ENCODE measurements at places on chromosomes 12 and 14. TPM values are rescaled to one million over a fixed set of nuclear protein-coding genes. Genes with fewer than 3 reads are reported as not detected.

Gene NFE2
- total RNA-seq: not detected

Gene PDZRN4
- not detected for total RNA-seq

DNA sequence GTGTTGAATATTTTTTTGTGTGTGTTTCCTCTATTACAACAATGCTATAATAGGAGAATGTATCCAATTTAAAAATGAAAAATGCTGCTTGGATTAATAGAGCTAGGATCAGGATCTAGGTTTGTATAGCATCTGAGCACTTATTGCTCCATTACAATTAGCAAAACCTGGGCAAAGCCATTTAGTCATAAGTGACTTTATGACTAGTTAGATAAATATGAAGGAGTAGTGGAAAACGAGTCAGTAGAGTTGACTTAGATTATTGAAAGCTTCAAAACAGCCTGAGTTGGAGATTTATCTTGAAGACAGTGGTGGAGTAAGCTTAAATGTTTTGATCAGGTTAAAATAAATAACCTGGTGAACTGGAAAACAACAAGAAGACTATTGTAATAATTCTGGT lies 2.8 kb downstream of the MED21 start:
- peaks cover 16% of the 10 kb centered on the region for H3K36me3 ChIP-seq
- H3K27ac ChIP-seq: no peak overlapping the region
- no peak overlapping the region for H3K4me3 ChIP-seq
- peaks cover 40% of the 10 kb centered on the region for H3K4me1 ChIP-seq
- DNase-seq: no peak

- H3K4me1 ChIP-seq: no peaks in the 10 kb centered on the region
- DNase-seq: no peak
- no peaks in the 10 kb centered on the region for H3K27me3 ChIP-seq
- peaks cover 2% of the 10 kb centered on the region for H3K36me3 ChIP-seq
- H3K27ac ChIP-seq: no peak overlapping the region
- no peak overlapping the region for H3K4me3 ChIP-seq
These were observed 2.8 kb upstream of the REP15 start for GRCh38 chr12:27693403-27693802.

- H3K36me3 ChIP-seq: peaks cover 62% of the 10 kb centered on the region
- H3K4me1 ChIP-seq: peaks cover 21% of the 10 kb centered on the region
- H3K4me3 ChIP-seq: no peak overlapping the region
- peak; percentile 20 for DNase-seq
- no peaks in the 10 kb centered on the region for H3K27me3 ChIP-seq
These were observed 27.0 kb downstream of the DYNC1H1 start for GRCh38 chr14:101991352-101991751.

DNA sequence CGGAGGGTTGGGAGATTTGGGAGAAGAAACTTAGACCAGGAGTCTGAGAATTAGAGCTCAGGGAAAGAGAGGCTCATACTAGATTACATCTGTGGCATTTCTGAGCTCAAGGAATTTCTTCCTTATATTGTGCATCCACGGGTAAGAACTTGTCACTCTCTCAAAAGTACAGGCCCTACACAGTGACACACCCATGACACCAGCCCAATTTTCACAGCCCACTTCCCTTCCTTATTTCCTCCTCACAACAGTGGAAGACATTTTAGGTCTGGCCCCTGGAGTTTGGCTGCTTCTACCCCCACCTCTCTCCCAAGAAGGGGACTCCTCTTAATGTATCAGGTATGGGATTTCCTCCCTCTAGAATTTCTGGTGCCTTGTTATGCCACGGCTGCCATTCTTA lies 9.2 kb upstream of the ZNF385A start:
- H3K4me1 ChIP-seq: peaks cover 22% of the 10 kb centered on the region
- peaks cover 24% of the 10 kb centered on the region for H3K36me3 ChIP-seq
- H3K4me3 ChIP-seq: no peak overlapping the region
- no peaks in the 10 kb centered on the region for H3K27me3 ChIP-seq
- no peak for DNase-seq
- H3K27ac ChIP-seq: no peak overlapping the region

GRCh38 chr14:76191297-76191696 lies 39.6 kb downstream of the GPATCH2L start:
- DNase-seq: no peak
- no peak overlapping the region for H3K27ac ChIP-seq
- peaks cover 48% of the 10 kb centered on the region for H3K36me3 ChIP-seq
- no peak overlapping the region for H3K4me3 ChIP-seq
- peaks cover 6% of the 10 kb centered on the region for H3K4me1 ChIP-seq

DNA sequence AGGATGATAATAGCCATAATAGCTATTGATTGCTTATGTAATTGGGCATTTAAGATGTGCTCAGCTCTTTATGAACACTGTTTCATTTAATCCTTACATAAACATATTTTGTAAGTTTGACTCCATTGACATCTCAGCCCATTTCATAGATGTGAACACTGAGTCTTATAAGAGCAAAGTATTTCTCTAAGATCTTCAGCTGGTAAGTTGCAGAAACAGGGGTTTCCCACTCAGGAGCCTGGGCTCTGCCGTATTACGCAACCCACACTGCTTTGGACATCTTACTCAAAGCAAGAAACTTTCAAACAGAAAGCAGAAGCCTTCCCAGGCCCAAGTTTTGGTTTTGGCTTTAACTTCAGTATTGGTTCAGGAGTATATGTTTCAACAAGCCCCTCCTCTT lies 705.1 kb downstream of the MED13L start:
- H3K27me3 ChIP-seq: no peaks in the 10 kb centered on the region
- no peaks in the 10 kb centered on the region for H3K36me3 ChIP-seq
- DNase-seq: no peak
- no peaks in the 10 kb centered on the region for H3K4me1 ChIP-seq
- no peak overlapping the region for H3K27ac ChIP-seq

GRCh38 chr14:39868251-39868650 lies 436.0 kb upstream of the FBXO33 start:
- H3K4me1 ChIP-seq: no peaks in the 10 kb centered on the region
- H3K27ac ChIP-seq: no peak overlapping the region
- H3K4me3 ChIP-seq: no peak overlapping the region
- no peaks in the 10 kb centered on the region for H3K27me3 ChIP-seq

GRCh38 chr14:57008534-57008933 lies 198.3 kb upstream of the OTX2 start:
- H3K27me3 ChIP-seq: peaks cover 10% of the 10 kb centered on the region
- H3K4me1 ChIP-seq: no peaks in the 10 kb centered on the region
- DNase-seq: no peak
- no peak overlapping the region for H3K27ac ChIP-seq
- H3K4me3 ChIP-seq: no peak overlapping the region

GRCh38 chr14:100468557-100468956 lies 118.7 kb downstream of the BEGAIN start:
- no peaks in the 10 kb centered on the region for H3K27me3 ChIP-seq
- no peak overlapping the region for H3K27ac ChIP-seq
- H3K36me3 ChIP-seq: no peaks in the 10 kb centered on the region
- peaks cover 4% of the 10 kb centered on the region for H3K4me1 ChIP-seq
- no peak overlapping the region for H3K4me3 ChIP-seq
- no peak for DNase-seq

All from activated CD4-positive, alpha-beta memory T cell treated with anti-CD3 and anti-CD28 coated beads for 36 hours (primary cell).